ENCODE measurements at places on chromosomes 16 and 17. TPM values are rescaled to one million over a fixed set of nuclear protein-coding genes. Genes with fewer than 3 reads are reported as not detected.

GRCh38 chr16:28958216-28958615 is 7.5 kb downstream of the NFATC2IP start:
- no peaks in the 10 kb centered on the region for H3K4me1 ChIP-seq
- no peaks in the 10 kb centered on the region for H3K27me3 ChIP-seq
- peaks cover 30% of the 10 kb centered on the region for H3K36me3 ChIP-seq
- H3K27ac ChIP-seq: no peak overlapping the region

The DCAF7 gene
- 55.4 TPM for total RNA-seq

The BICDL2 gene
- total RNA-seq: not detected

- no peak for DNase-seq
- no peaks in the 10 kb centered on the region for H3K36me3 ChIP-seq
- no peak overlapping the region for H3K4me3 ChIP-seq
- H3K27ac ChIP-seq: no peak overlapping the region
These were observed 406.3 kb upstream of the RBFOX1 start for GRCh38 chr16:6926341-6926740.

DNA sequence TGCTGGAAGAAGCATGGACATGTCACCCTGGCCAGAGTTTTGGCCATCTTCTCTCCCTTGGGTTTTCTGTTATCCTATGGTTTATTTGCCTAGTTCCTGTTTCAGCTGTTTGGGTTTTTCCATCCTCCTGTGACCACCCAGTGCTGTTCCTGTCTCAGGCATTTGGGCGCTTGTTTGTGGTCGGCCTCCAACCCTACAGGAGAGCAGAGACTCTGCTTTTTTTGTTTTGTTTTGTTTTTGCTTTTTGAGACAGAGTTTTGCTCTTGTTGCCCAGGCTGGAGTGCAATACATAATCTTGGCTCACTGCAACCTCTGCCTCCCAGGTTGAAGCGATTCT is 3.3 kb upstream of the ZC3H7A start:
- no peaks in the 10 kb centered on the region for H3K27me3 ChIP-seq
- H3K4me3 ChIP-seq: no peak overlapping the region
- peaks cover under 1% of the 10 kb centered on the region for H3K36me3 ChIP-seq
- no peak overlapping the region for H3K27ac ChIP-seq
- H3K4me1 ChIP-seq: peaks cover 9% of the 10 kb centered on the region
- peak; percentile 33 for DNase-seq

DNA sequence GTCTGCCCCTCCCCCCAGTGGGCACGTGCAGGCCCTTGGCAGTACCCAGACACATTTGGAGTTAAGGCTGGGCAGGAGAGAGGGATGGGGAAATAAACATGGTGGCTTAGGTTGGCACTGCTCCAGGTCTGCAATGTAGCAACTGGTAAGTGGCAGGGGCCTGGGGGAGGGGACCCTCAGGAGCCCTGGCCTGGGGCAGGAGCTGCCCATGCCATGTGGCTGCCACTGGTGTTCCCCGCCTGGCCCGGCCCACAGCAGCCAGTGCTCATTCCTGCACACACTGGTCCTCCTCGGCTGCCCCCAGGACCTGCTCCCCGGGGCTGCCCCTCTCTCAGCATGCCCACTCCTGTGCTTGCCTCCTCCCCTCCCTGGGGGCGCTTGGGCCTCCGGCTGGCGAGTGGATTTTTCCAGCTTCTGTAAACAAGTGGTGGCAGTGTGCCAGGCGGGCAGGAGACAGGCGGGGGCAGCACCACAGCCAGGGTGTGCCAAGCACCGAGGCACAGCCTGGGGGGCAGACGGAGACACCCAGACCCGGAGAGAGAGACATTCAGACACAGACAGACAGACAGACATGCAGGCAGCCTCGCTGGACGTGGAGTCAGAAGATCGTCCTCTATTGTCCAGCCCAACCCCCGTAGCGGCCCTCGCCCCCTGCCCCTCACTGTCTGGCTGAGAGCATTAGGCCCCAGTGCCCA is 9.4 kb downstream of the THRA start:
- no peak overlapping the region for H3K4me3 ChIP-seq
- H3K4me1 ChIP-seq: peaks cover 46% of the 10 kb centered on the region
- DNase-seq: peak; percentile 47

DNA sequence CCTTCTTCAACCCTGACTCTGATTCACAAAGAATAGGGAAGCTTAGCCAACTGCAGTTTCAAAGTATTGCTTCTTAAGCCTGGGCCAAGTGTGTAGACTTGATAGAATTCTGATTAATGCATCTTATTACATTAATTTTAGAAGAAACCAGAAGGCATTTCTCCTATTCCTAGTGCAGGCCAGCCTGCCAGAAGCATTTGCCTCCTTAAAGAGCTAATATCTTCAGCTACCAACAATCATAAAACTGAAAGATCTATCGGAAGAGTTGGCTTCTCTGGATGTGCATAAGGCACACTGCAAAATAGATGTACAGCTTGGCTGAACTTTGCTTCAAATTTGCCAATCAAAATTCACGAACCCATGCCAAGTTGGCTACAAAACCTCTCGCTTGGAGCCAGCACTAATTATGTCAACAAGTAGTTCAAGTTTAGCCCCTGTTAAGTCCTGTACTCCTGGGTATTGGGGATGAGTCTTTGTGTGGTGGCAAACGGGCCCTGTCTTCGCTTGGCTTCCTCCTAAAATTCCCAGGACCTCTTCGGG is 717.8 kb downstream of the WWOX start:
- H3K27me3 ChIP-seq: no peaks in the 10 kb centered on the region
- H3K4me3 ChIP-seq: no peak overlapping the region
- no peaks in the 10 kb centered on the region for H3K36me3 ChIP-seq
- no peak overlapping the region for H3K27ac ChIP-seq
- H3K4me1 ChIP-seq: no peaks in the 10 kb centered on the region

Measured in SJCRH30 (cell line).